Smooth muscle cell of trachea (primary cell): ENCODE measurements at places on chromosomes 3 and 15. TPM values are rescaled to one million over a fixed set of nuclear protein-coding genes. Genes with fewer than 3 reads are reported as not detected.

GNB4 gene
- 64.7 and 97.0 TPM in 2 replicates for total RNA-seq

LMAN1L gene
- total RNA-seq: 0.15 TPM in 1 of 2 replicates, not detected in the other

SUSD5 gene
- 1.6 and 2.5 TPM in 2 replicates for total RNA-seq

ST8SIA2 gene
- total RNA-seq: under 0.01 TPM in 1 of 2 replicates, not detected in the other

GXYLT2 gene
- 26.0 and 32.4 TPM in 2 replicates for total RNA-seq

CADPS gene
- total RNA-seq: 3.8 and 7.4 TPM in 2 replicates

NOX5 gene
- 0.58 and 0.83 TPM in 2 replicates for total RNA-seq

CISH gene
- total RNA-seq: 0.73 and 1.3 TPM in 2 replicates

NMD3 gene
- 97.9 and 106 TPM in 2 replicates for total RNA-seq

MLF1 gene
- total RNA-seq: 11.9 and 12.7 TPM in 2 replicates

MESP1 gene
- 0.29 and 0.50 TPM in 2 replicates for total RNA-seq

P2RY14 gene
- total RNA-seq: not detected in 2 replicates

CRTAP gene
- 257 and 507 TPM in 2 replicates for total RNA-seq

FAM107A gene
- total RNA-seq: under 0.01 and 0.15 TPM in 2 replicates

ALPK3 gene
- 0.33 and 0.87 TPM in 2 replicates for total RNA-seq

LRRC3B gene
- not detected in 2 replicates for total RNA-seq

BTLA gene
- total RNA-seq: under 0.01 TPM in 1 of 2 replicates, not detected in the other

GABRR3 gene
- total RNA-seq: not detected in 2 replicates

LRRIQ4 gene
- not detected in 2 replicates for total RNA-seq

TJP1 gene
- 43.8 and 61.7 TPM in 2 replicates for total RNA-seq

BNC1 gene
- total RNA-seq: 6.1 and 7.9 TPM in 2 replicates

RLBP1 gene
- not detected in 2 replicates for total RNA-seq

IL17RB gene
- under 0.01 and 0.17 TPM in 2 replicates for total RNA-seq

NUP210 gene
- under 0.01 TPM in 2 replicates for total RNA-seq

TMPRSS7 gene
- total RNA-seq: not detected in 2 replicates

KBTBD12 gene
- total RNA-seq: not detected in 2 replicates
